Activated T-helper 2 cell treated with anti-CD3 and anti-CD28 coated beads, Interferon-gamma antibody, Interleukin-2, Interleukin-4, amounts not matched to agents 10 μg/mL and 5 μg/mL and 100 μg/mL, durations not matched to agents 14 hours and 24 hours and 36 hours (primary cell): ENCODE measurements at places on chromosomes 16 and 17. TPM values are rescaled to one million over a fixed set of nuclear protein-coding genes. Genes with fewer than 3 reads are reported as not detected.

The C17orf67 gene
- total RNA-seq, result 3.7 and 4.2 TPM in 2 replicates

The PPP1R27 gene
- not detected in 2 replicates for total RNA-seq

The MAPT gene
- total RNA-seq, result 1.1 and 1.3 TPM in 2 replicates

The PPP1R1B gene
- total RNA-seq, result not detected in 2 replicates

The BRICD5 gene
- 24.6 and 25.2 TPM in 2 replicates for total RNA-seq

The OR3A3 gene
- not detected in 2 replicates for total RNA-seq
